ENCODE measurements at places on chromosomes 1 and 21.

DNA sequence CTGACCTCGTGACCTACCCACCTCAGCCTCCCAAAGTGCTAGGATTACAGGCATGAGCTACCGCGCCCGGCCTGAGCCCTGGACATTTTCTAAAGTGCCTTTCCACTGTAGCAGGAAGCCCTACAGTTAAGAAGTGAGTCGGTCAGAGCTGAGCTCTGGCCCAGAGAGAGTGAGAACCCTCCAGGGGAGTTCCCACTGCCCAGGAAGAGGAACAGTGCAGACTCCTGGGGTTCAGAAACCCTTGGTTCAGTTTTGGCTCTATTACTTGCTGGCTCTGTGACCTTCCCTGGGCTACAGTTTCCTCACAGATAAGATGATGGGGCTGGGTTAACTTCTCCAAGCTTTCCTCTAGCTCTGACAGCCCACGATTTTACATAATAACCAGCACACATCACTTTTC is 20.9 kb downstream of the SLC9A1 start:
- no peak for DNase-seq

DNA sequence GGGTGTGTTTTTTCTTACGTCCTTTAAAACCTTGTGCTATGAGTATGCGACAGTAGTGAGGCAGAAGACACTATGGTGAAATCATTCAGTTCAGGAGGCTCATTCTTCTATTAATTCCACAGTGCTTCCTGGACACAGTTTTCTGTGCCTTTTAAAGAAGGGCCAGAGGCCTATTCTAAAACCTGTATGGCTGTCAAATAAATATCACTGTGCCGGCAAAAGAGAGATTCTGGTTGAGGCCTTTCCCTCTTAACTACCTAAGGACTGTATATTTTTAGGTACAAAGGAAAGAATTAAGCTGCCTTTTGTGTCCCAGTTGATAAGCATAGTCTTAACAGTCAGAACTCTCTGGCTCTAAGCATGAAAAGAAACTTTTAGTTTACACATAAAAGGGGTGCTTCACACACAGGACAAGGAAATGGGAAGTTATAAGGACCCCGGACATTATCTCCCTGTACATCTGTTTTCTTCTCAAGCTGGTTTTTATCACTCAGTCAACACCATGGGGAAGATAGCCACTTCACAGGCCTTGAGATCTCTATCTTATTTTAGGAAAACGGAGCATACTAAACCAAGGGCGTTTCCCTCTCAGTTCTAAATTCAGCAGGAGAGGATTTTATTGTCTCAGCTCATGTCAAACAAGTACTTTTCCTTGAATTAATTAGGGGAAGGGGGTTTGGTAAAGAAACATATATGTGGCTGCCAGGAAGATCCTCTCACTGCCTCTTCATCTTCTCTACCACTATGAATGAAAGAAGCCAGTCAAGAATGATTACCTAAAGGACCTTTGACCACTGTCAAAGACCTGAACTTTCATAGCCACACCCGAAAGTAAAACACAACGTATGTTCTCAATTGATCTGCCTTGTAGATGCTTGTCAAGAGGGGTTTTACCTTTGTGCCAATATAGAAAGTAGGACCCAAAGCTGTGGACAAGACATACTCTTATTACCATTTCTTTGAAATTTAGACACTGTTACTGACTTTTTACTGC is 71.4 kb upstream of the HSPA13 start:
- DNase-seq = no peak

DNA sequence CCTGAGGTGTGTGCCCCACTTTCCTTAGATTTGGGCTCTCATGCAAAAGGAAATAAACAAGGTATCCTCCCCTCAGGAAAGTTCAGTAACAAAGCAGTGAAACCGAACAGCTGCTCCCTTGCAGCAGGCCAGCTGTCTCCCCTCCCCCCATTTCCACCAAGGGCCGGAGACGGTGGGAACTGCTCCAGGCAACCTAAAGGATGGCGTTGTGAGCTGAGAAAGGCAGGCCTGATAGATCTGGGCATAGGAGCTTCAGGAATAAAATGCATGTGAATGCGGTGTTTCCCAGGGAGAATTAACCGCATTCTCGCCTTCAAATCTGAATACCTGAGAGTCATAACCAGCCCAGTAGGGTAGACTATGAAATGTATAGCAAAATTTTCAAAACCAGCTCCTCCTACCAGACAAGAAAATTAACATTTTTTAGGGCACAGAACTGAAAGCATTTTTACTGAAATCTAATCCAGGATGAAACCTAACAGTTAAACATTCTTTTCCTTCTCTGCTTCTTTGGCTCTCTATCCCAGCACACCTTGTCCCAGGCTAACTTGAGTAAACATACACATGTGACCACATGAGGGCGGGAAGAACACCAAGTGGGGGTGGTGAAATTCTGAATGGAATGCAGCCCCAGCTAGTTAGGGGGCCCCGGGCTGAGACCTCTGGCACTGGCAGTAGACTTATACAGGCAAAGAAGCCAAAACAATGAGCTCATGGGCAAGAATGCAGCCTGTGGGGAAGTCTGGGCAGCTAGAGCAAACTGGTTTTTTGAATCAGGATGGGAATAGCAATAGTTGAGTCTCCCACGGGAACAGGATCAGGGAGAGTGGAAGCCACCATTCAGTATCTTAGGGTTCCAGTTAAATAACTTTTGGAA is 11.5 kb downstream of the MCL1 start:
- peak; percentile 94 for DNase-seq

DNA sequence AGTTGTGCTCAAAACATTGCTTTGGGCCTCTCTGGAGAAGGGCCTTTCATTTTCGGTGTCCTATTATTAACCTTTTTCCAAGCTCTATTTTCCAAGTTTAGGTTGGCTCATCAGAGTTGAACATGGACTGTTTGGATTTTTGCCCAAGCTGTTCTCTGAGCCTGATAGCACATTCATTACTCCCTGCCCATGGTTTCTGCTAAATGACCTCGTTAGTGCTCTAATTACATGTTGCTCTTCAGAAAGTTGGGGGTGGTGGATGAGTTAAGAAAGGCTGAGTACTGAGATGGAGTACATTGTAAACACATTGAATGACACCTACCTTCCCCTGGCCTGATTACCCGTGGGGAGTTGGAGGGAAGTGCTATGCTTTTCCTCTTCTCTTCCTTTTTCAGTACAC is 38.9 kb downstream of the LMO4 start:
- DNase-seq = no peak

- no peak for DNase-seq
Observed at GRCh38 chr1:156246241-156246780, 1.5 kb downstream of the PAQR6 start.

GRCh38 chr1:240424740-240425464 is 187.1 kb downstream of the GREM2 start:
- DNase-seq = no peak

GRCh38 chr21:36171741-36172331 is 15.2 kb downstream of the DOP1B start:
- DNase-seq = no peak

DNA sequence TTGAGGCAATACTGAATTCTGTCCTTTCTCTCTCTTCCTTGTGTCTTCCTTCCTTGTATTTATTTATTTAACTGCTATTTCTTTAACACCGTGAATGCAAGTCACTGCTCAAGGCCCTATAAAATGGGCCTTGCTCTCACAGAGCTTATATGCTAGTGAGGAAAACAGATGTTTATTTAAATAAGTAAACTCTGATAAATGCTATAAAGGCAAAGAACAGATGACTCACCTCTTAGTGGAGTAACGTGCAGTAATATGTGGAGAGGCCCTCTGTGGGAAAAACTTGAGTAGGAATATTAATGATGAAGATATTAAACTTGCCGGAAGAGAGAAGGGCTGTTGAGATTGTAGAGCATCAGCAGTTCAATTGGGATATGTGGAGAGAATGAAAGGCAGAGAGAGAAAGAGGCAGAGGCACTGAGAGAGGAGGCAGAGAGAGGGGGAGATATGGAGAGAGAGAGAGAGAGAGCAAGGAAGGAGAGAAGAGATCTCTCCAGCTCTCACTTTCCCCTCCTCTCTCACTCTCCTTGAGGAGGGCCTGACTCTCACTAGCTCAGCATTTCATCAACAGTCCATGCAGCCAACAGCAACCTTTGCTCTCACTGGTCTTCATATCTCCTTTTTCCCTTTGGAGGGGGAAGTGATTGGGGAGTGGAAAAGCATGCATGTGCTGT is 322.2 kb downstream of the LMX1A start:
- no peak for DNase-seq

- DNase-seq = no peak
Observed at GRCh38 chr1:59592924-59593323, 221.8 kb upstream of the HOOK1 start.

GRCh38 chr21:28473530-28474220 is 519.0 kb downstream of the LTN1 start:
- no peak for DNase-seq

DNA sequence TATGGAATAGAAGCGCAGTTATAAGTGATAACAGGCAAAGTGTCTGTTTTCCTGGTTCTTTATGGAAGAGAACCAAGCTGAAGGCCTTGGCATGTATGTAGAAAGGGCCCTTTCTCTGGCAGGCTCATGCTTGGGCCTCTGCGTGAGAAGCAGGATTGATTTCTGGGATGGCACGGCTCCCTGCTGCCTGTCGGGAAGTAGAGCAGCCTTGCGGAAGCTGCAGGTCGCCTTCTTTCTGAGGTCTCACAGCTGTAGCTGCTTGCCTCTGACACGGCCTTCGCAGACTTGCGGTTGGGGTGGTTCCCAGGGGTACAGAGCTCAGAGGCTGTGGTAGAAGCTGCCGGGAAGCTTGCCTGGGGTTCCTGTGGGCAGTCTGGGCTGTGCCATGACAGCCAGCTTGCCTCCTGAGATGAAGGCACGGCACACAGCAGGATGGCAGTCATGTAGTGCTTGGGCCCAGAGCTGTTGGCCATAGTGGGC is 39.4 kb downstream of the TRAPPC10 start:
- DNase-seq = no peak
